Cardiac fibroblast (primary cell): ENCODE measurements at places on chromosomes 5 and 9.
A peak's percentile ranks its signal among the peaks of the same experiment; 100 is the strongest.

GRCh38 chr5:77312413-77312812 lies 101.9 kb downstream of the PDE8B start:
- peak; percentile 73 for DNase-seq

DNA sequence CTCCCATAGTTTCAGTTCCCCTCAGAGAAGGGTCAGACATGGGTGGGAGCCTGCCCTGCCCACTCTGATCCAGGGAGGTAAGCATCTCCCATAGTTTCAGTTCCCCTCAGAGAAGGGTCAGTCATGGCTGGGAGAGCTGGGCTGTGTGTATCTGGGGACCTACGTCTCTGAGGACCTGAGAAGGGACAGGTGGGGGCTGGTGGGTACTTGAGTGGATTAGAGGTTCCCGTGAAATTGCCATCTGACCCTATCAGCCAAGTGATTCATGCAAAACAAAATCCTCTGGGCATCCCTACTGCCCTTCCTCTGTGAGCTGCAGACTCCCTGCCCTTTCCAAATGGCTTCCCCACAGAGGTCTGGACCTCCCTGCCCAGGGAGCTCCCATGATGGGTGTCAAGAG lies 3.9 kb downstream of the ENHO start:
- no peak for DNase-seq

- DNase-seq = no peak
These were observed 372.1 kb downstream of the TLE1 start for GRCh38 chr9:81317223-81317622.

- DNase-seq = no peak
These were observed 3.0 kb downstream of the SPATA31E1 start for GRCh38 chr9:87885484-87886189.

GRCh38 chr9:16681652-16681987 lies 188.8 kb downstream of the BNC2 start:
- DNase-seq = no peak

GRCh38 chr9:107332883-107333282 lies 49.8 kb downstream of the RAD23B start:
- no peak for DNase-seq

DNA sequence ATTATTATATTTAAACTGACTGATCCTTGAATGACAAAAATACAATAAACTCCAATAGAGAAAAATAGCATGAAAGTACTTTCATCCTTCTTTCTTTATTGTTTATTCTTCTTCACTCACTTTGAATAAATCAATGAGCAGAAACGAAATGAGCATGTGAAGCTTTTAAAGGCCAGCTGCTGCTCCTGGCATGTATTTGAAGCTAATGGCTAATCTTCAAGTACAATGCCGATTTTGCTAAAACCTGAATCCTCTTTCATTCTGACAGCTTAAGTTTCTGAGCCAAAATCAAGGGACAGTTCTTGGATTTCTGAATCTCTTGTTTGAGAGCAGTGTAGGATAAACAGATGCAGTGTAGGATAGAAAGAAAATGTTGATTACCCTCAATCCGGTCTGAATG lies 237.3 kb downstream of the CDH10 start:
- DNase-seq = no peak

DNA sequence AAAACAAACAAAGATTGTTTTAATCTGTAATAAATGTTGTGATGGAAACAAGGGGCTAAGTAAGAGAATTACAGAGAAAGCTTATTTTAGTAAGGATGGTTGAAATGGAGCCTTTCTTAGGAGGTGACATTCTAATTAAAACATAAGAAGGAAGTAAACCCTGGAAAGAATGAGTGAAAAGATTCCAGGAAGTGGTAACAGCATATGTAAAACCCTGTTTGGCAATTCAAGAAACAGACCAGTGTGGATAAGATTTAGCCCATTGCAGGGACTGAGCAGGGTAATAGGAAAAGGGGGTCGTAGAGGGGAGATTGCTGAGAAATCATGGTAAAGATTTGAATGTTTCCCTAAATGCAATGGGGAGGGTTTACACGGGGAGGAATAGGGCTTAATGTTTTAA lies 21.6 kb upstream of the PIP5K1B start:
- no peak for DNase-seq

DNA sequence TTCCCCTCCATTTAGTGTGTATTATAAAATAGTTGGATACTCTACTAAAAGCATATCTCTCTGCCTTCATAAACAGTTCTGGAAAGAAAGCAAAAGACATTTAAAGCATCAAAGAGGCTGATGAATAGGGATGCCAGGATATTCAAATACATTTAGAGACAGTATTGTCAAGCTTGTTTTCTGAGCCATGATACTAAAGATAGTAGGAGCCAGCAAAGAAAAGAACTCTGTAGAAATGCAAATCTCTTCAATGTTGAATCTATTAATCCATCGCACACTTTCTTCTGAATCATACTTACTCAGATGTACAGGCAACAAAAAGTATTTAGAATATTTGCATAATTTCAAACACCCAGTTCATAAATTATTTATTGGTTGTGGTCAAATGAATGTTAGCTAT lies 207.1 kb upstream of the MEF2C start:
- no peak for DNase-seq

DNA sequence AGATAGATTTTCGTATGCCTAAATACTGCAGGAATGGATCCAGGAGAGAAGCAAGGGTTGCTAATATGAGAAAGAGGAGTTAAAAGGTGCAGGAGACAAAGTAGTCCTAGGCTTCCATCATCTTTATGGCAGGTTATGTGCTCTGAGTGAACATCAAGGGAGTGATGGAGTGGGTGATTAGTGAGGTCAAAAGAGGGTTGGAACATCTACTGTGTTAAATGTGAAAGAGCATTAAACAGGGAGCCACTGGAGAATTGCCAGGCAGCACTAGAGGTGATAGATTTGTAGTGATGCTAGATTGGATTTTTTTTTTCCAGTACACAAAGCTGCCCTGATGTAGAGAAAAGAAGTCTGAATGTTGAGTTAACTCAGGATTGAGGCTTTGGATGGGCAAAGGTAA lies 199.3 kb downstream of the NMUR2 start:
- no peak for DNase-seq

DNA sequence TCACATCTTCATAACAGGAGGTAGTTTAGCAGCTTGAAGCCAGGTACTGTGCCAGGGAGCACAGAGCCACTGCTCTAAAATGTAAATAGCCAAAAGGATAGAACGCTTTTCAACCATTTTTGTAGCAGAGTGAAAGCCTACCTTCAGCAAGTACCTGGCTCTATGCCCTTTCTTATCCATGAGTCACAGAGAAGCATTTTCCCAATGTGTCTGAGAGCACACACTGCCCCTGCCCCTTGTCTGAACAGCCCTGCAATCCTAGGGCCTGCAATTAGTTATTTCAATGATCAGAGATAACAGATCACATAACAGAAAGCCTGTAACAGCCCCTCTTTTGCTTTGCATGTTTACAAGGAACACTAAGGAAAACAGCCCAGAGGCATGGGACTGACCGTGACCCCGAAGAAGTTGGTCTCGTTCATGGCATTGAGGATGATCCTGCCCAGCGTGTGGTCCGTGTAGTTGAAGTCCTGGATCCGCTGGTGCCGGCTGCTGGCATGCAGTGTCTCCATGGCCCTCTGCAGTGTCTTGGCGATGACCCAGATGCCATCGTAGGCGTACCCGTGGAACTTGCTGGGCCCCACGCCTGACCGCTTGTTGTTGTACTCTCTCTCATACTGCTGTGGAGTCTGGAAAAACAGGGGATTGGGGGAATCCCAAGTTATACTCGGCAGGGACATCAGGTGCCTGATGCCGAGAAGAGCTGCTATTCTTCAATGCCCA lies 198.3 kb upstream of the TBC1D2 start:
- DNase-seq = peak; percentile 31

DNA sequence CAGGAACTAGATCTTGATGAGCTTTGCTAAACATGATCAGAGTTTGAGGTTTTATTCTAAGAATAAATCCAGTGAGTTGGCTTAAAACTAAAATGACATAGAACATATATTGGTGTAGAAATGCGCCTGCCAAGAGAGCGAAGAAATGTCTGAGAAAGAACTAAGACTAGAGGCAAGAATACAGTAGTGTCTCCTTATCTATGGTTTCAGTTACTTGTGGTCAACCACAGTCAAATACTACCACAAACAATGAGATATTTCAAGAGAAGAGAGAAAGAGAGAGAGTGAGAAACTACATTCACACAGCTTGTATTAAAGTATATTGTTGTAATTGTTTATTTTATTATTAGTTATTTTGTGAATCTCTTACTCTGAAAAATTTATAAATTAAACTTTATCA lies 254.4 kb upstream of the CDH10 start:
- DNase-seq = no peak

DNA sequence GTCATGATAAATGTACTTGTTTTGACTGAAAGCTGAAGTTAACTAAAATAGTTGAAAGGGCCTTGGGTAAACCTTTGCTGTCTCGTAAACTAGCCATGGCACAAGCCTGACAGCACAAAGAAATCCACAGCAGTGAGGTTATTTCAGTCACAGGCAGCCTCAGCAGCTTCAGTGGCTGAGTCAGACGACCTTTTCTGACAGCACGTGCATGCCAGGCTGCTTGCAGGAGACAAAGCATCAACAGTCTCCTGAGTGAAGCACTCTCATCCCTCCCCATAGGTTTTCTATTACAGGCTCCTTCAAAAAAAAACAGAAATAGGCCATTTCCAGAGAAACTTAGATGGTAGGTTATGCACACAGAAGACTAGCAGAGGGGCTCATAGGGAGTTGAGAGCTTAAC lies 34.6 kb downstream of the OXCT1 start:
- peak; percentile 81 for DNase-seq

- no peak for DNase-seq
These were observed 32.8 kb downstream of the GDNF start for GRCh38 chr5:37807015-37807414.

GRCh38 chr5:172007175-172008110 lies 1.0 kb upstream of the FBXW11 start:
- peak; percentile 19 for DNase-seq

- DNase-seq = peak; percentile 93
These were observed 77.5 kb upstream of the PANK3 start for GRCh38 chr5:168656633-168657032.
